Kidney (tissue), 22 donors: ENCODE measurements at places on chromosomes 2 and 18. TPM values are rescaled to one million over a fixed set of nuclear protein-coding genes. Genes with fewer than 3 reads are reported as not detected.

GRCh38 chr2:71880846-71881610 lies 266.6 kb downstream of the CYP26B1 start:
- no peak for DNase-seq

- DNase-seq = no peak
These were observed 122.6 kb downstream of the CABLES1 start for GRCh38 chr18:23257686-23258565.

- peak; percentile 80 for DNase-seq
These were observed 101.9 kb downstream of the FOXI3 start for GRCh38 chr2:88350331-88351248.

DNA sequence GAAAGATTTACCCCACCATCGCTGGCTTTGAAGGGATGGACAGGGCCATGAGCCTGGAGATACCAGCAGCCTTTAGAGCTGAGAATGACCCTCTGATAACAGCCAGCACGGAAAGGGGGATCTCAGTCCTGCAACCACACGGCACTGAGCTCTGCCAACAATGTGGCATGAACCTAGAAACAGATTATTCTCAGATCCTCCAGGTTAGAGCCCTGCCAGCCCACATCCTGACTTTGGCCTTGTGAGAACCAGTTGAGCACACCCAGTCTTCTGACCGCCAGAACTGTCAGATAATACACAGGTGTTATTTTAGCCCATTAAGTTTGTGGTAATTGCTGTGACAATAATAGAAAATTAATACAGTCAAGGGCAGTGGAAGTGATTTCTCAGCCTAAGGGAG lies 9.4 kb upstream of the GNLY start:
- DNase-seq = no peak

DNA sequence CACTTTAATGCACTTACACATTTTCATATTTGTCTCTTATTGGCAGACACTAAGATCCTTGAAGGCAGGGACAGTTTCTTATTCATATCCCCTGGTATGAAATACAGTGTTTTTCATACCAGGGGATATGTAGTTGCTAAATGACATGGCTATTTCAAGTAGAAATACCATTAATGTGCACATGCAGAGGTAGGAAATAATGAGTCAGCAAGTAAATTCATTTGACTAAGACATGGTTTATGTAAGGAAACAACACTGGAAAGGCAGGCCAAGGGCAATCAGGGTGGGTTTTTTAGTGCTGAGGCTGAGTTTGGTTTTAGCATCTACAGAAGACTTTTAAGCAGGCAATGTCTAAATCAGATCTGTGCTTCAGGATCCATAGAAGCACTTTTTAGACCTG lies 155.9 kb downstream of the WDPCP start:
- DNase-seq = no peak

Gene SPHKAP
- total RNA-seq = 0.03 TPM

Gene PID1
- 9.4 TPM for total RNA-seq

Gene CPO
- total RNA-seq = 0.41 TPM

Gene CTAGE1
- total RNA-seq = not detected

Gene SKA1
- total RNA-seq = 0.31 TPM

Gene RTP5
- 0.13 TPM for total RNA-seq

Gene THSD7B
- 0.85 TPM for total RNA-seq

Gene REEP1
- 4.3 TPM for total RNA-seq
